NCI-H187 (cell line): ENCODE measurements at places on chromosomes 16 and 17.

DNA sequence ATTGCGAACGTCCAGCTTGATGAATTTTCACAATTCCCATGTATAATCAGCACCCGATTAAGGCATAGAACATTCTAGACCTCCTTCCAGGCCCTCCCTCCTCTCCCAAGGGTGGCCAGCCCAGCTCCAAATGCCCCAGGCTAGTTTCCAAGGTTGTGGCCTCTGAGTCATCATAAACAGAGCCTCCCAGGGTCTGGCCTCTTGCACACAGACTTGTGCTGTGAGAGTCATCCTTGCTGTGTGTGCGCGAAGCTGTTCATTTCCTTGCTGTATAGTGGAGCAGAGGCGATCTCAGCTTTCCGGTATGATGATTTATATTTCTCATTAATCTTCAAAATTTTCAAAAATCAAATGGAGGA is 20.5 kb upstream of the JPH3 start:
- DNase-seq: no peak

DNA sequence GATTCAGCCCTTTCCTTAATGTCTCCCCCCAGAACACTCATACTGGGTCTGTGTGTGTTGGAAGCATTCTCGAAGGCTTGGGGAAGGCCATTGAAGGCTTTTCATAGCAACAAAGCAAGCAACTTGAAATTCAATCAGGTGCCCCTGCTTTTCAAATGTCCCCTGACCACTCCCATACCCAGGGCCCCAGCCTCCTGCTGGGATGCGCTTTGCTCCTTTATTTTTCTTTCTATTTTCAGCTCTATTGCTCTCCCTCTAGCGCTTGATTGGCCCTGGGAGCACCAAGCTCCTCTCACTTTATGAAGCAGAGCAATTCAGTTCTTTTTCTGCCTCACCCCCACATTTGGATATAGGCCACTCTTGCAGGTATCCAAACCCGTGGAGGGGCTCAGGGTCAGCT is 92.0 kb downstream of the WSCD1 start:
- no peak for DNase-seq

DNA sequence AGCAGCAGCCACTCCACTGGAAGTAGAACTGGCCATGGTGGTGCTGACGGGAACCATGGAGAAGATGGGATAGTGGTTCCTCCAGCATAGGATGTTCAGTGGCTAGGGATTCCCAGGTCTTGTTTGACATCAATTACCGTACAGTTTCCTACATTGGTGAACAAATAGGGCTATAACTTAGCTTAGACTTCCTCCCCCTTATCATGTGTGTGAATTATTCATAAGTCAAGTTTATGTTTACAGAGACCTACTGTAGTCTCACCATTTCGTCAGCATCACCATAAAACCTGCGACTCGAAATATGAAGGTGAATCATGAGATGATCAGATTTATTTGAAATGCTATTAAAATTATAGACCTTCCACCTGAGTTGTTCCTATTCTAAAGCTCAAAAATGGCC is 1.2 kb downstream of the KRTAP2-3 start:
- no peak for DNase-seq

DNA sequence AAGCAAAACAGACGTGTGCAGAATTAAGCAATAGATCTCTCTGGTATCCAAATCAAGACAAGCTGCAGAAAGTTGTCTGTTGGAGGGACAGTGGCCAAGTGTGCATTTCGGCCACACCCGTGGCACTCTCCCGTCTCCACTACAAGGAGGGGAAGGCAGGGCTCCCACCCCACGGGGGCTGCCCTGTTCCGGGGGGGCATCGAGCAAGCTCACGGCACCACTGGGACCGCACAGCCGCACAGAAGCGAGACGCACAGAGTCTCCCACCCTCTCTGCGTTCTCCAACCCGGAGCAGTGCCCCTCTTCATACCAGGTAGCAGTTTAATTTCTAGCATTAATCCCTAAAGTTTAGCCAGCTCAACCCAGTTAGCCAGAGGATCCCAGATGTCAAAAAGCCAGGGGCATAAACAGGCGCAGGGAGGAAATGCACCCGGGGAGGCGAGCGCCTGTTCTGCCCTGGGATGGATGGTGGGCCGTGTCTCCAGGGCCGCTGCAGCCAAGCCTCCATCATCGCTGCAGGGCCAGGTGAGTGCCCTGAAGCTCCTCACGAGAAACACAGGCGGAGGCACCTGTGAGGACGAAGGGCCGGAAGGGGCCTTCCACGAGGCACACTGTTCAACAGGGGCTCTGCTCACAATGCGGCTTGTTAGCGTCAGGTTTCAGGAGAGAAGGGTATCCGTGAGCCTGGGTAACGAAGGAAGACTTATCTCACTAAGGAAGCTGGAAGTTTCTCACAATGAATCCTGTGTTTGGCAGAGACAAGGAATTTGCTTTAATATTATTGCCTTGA is 42.1 kb upstream of the METRNL start:
- DNase-seq: no peak

DNA sequence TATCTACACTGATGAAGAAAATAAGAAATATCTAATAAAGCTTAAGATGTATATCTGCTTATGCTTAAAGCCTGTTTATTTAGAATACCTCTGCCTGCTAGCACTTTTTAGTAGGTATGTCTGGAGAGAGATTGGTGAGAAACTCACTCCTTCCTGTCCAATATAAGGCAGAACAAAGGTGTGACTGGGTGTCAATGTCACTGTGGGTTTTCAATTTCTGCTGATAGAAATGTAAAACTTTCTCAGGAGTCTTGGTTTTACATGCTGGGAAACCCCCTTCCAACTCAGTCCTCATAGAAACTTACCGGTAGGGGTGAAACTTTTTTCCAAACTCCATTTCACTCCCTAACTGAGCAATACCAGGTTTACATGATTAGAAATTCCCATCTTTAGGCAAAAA is 17.8 kb upstream of the MPHOSPH6 start:
- no peak for DNase-seq

- no peak for DNase-seq
These were observed 35.4 kb downstream of the ITGAM start for GRCh38 chr16:31295206-31295605.

- DNase-seq: no peak
These were observed 25.8 kb upstream of the GINS3 start for GRCh38 chr16:58366247-58367031.

GRCh38 chr17:13016881-13017654 is 759 bp downstream of the ELAC2 start:
- DNase-seq: no peak
